ENCODE measurements at places on chromosomes 6 and 20.

GRCh38 chr20:38430679-38431325 is 4.3 kb downstream of the SNHG17 start:
- no peak for DNase-seq

GRCh38 chr6:78533426-78533825 is 333.9 kb upstream of the IRAK1BP1 start:
- DNase-seq, result no peak

GRCh38 chr6:116392132-116393013 is 21.6 kb downstream of the DSE start:
- DNase-seq, result no peak

DNA sequence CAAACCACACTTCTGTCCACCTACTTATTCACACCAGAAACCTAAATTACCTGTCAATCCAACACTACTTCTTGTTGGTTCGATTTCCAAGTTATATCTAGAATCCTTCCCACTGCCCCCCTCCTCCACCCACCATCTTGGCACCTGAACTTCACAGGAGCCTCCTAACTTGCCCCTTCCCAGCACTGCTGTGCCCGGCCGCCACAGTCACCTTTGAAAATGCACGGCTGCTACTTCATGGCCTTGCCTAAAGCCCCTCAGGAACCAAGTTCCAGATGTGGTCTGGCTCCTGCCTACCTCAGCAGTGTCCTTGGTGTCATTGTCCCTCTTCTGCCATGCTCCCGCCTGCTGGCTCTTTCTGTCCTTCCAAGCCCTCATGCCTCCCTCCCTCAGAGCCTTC is 31.2 kb downstream of the PKIG start:
- no peak for DNase-seq

- no peak for DNase-seq
These were observed 95.1 kb upstream of the SASH1 start for GRCh38 chr6:148247386-148248063.

GRCh38 chr20:23659989-23660837 is 22.5 kb upstream of the CST3 start:
- no peak for DNase-seq

GRCh38 chr6:156852147-156852857 is 75.1 kb downstream of the ARID1B start:
- DNase-seq, result no peak

DNA sequence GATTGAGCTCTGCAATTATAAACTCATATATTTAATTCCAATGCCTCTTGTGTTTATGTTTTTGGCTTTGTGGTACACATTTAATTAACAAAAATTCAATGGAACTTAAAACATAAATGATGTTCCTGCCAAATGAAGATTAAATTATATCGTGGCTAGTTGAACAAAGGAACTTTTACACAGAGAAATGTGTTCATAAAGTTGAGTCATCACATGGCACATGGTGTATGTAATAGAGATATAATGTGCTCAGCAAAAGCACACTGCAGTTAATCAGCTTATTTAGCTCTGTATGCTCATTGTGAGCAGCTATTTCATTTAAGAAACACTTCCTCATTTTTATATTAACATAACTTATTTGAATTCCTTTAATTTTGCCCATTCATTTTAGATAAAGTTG is 1295.6 kb upstream of the CITED2 start:
- no peak for DNase-seq

DNA sequence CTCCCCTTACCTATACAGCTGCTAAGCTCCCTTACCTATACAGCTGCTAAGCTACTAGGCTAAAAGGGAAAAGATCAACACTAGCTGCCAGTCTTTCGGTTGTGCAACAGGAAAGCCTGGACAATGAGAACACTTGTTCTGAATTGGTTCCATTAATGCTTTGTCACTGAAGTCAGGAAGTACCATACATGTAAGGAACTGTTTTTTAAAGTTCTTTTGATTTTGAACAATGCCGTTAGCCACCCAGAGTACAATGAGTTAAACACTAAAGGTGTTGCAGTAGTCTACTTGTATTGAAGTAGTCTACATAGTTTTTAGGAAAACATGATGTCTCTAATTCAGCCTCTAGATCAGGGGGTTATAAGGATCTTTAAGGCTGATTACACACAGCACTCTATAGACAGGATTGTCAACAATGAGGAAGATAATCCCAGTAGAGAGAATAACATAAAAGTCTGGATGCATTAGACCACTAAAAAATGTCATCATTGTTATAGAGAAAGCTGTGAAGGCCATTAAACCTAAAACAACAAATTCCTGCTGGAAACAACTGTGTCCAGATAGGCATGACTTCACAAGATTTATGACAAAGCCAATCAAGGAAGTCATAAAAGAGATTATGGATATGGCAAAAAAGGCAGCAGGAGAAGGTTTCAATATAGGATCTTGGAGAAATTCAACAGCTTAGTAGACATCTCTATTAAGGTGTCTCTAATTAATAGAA is 306.3 kb downstream of the PHF3 start:
- no peak for DNase-seq

GRCh38 chr6:106381223-106381622 is 20.7 kb downstream of the CRYBG1 start:
- no peak for DNase-seq

DNA sequence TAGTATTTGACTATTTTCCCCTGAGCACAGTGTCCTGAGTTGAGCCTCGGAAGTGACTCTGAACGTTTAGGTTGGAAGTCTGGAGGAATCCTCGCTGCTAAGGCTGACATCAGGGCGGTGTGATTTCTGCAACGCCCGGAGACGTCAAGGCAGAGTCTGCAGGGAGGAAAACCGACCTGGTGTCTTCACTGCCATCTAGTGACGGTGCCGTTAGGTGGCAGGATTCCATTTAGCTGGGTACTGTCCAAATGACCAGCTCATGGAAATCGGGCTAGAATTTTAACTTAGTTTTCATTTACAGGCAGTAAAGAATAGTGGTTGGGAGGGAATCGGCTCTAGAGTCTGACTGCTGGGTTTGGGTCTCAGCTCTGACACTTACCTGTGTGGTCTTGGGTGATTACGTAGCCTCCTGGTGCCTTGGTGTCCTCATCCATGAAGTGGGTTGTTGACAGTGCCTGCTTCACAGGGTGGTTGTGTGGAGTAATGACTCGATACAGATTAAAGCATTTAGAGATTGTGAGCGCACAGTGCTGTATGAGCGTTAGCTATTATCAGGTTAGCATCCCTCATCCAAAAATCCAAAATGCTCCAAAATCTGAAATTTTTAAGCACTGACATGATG is 35.0 kb downstream of the FOXF2 start:
- DNase-seq, result peak; percentile 12

GRCh38 chr20:63119963-63120807 is 95.7 kb downstream of the YTHDF1 start:
- no peak for DNase-seq

DNA sequence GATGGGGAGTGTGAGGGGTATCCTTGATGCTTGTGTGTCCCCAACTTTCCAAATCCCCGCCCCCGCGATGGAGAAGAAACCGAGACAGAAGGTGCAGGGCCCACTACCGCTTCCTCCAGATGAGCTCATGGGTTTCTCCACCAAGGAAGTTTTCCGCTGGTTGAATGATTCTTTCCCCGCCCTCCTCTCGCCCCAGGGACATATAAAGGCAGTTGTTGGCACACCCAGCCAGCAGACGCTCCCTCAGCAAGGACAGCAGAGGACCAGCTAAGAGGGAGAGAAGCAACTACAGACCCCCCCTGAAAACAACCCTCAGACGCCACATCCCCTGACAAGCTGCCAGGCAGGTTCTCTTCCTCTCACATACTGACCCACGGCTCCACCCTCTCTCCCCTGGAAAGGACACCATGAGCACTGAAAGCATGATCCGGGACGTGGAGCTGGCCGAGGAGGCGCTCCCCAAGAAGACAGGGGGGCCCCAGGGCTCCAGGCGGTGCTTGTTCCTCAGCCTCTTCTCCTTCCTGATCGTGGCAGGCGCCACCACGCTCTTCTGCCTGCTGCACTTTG is at the start of gene TNF:
Gene TNF (plus strand): TSS at position 231 of the 567 bp plus-strand sequence. CDS start 177 bp downstream, at position 408.
- peak; percentile 82 for DNase-seq

GRCh38 chr6:120569714-120570113 is 764.6 kb downstream of the TBC1D32 start:
- DNase-seq, result no peak

- DNase-seq, result no peak
These were observed 39.5 kb upstream of the REV3L start for GRCh38 chr6:111522393-111523020.

DNA sequence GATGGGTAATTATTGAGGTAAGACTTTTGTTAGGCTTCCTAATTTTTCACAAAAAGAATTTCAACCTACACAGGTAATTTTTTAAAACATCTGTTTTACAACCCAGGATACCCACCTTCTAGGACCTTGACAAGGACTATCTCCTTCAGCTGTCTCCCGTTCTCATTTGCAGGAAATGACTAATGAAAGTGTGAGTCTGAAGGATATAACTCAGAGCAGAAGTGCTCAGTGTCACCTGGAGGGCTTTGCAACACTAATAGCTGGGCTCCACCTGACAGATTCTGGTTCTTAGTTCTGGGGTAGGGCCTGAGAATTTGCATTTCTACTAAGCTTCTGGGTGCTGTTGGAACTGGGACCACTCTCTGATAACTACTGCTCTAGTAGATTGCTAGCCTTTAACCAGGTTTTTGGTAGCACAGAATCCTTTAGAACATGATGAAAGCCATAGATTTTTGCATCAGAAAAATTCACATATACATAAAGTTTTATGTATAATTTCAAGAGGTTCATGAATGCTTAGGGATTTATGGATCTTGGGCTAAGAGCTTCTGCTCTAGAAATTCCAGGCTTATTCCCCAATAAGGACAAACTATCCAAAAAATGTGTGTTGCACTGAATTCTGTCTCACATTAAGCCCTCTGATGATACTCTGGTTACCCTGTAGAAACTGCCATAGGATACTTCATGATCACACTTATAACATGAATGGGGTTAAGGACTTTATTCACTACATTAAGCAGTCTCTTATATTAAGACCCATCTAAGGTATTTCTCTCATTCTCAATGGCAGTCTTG is 30.3 kb downstream of the AK9 start:
- DNase-seq, result no peak

GRCh38 chr6:170529839-170530469 is 23.2 kb downstream of the PSMB1 start:
- DNase-seq, result peak; percentile 36

DNA sequence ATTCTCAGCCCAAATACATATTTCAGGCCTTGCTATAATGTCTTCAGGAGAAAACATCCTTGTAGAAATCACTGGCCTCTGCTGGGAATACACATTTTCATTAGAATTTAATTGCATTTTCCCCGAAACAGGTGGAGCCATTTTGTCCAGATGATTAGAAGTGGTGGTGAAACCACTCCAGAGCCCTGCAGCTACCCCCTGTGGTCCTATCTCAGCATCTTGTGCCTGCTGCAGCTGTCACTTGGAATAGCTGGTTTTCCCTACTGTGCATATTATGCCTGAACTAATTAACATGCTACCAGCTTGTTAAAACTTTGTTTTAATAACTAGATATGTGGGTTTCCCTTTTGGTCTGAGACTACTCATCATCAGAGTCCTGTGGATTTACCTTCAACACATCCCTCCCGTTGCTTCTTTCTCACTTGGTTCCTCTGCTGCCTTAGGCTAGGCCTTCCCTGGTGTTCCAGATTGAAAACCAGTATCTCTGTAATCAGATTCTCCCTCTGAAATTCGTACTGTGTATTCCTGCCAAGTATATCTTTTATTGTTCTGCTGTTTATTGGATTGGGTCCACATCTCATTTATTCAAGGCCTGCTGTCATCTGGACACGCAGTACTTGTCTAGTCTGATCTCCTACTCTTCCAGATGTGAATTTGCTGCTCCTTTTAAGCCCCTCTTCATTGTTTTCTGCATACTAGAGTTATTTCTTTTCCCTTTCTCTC is 15.2 kb downstream of the DNAH8 start:
- DNase-seq, result no peak

GRCh38 chr20:62935204-62935967 is 2.6 kb upstream of the GID8 start:
- no peak for DNase-seq

GRCh38 chr20:13741879-13742278 is 42.8 kb downstream of the ESF1 start:
- no peak for DNase-seq

DNA sequence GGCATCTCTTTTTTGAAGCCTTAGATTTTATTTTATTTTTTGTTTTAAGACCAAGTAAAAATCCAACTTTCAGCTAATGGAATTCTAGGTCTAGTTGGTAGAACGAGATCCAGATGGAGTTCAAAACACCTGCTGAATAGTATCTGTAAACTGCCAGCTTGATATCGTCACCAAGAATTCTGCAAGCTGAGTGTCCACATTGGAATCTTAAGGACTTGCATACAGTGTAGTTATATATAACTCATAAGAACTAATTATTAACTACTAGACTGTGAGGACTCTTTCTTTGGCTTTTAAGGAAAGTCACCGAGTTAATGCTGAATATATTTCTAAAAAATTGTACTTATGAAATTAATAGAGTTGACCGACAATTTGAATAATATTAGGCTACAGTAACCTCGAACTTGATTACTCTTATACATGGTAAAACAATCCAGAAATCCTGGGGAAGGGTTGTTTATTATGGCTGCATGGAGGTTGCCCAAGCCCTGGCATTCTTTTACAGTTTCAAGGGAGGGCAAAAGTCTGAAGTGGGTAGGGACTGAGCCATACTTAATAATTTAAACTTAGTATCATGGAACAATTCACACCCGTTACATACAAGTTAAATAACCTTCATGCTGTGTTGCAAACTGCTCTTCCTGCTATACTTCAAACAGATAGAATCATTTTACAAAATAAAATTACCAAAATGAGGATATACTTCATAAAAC is 553.9 kb downstream of the PTPRT start:
- no peak for DNase-seq

DNA sequence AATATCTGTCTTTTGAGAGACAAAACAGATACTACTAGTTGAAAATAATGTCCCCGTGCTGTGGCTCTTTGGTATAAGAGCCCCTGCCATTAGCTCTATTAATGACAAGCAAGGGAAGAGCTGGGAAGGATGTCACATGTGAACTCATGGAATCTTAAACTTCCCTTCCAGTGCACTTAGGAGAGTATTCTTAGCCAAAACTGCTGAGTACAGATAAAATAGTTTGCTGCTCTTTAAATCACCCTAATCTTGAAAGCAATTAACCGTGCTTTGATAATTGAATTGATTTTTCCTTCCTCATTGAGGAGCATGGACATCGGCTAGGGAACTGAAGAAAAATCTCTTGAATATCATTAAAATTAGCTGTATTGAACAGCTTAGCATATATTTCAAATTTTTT is 91.7 kb downstream of the SLC35B3 start:
- DNase-seq, result no peak

GRCh38 chr20:17023036-17023435 is 203.8 kb upstream of the PCSK2 start:
- no peak for DNase-seq

- DNase-seq, result no peak
These were observed 1.5 kb downstream of the E2F1 start for GRCh38 chr20:33684533-33685327.

GRCh38 chr6:139029470-139030227 is 1.1 kb downstream of the ABRACL start:
- DNase-seq, result peak; percentile 13

DNA sequence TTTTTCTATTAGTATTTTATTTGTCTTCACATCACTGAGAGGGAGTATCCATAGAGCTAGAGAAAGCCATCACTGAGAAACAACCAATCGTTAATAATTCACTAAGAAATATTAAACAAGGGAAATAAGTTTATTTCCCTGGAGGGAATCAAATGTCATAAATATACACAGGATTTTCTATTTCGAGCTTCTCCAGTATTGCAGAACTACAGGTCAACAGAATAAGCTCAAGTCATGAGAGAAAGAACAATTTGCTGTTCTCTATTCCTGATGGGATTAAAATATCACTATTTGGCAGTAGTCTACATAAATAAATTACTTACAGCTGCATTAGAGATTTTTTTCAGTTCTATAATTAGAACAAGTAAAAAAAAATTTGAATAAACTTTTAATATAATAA is 2.2 kb upstream of the FAM162B start:
- DNase-seq, result no peak
